ENCODE measurements at places on chromosomes 6 and 20.

GRCh38 chr6:108565091-108565766 lies 4.5 kb downstream of the FOXO3 start:
- DNase-seq: peak; percentile 52

GRCh38 chr6:153170511-153170910 lies 39.4 kb upstream of the RGS17 start:
- no peak for DNase-seq

- DNase-seq: no peak
Measured at GRCh38 chr6:134230087-134230700, 87.7 kb downstream of the SGK1 start.

DNA sequence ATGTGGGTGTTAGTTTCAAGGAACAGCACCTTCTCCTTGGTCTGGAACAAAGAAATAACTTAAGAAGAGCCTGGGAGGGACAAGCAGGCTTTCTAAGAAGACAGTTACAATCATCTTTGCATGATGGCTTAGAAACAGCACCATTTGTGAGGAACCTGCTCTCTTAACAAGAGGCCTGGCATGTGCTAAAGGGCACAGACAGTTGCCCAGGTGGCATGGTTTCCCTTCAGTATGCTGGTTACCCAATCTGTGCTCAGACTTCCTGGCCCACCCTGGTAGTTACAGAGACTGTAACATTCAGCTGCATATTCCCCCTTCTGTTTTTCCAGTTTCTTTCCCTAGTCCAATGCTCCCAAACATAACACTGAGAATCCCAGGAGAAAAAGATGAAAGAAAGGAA lies 84.0 kb downstream of the CHD6 start:
- no peak for DNase-seq

DNA sequence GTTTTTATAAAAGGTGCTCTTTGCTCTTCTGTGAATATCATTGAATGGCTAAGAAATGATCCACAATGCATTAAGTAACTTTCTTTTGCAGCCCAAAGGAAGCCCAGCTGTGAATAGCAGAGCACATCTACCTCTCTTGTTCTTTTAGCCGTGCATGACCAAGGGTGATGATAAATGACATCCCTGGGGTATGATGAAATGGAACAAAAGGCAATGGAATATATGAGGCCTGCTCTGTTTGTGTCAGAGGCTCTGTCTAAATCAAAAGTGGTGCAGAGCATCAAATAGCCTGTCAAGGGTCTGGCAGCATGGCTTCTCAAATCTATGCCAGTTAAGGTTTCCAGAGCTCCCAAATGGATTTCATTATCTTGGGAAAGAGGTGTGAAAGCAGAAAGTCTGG lies 362.6 kb upstream of the RNF217 start:
- no peak for DNase-seq

DNA sequence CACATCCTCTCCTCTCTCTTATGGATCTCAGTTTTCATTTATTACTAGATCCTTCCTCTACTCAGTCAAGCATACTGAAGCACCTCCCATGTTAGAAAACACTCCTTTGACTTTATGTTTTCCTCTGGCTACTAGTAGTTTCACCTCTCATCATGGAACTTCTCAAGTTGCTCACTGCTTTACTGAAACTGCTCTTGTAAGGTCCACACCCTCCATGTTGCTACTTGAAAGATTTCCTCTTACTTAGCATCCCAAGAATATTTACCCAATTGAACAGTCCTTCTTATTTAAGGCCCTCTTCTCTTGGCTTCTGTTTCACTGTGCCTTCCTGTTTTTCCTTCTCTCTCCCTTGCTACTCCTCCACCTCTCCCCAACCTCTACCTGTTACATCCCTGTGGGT lies 230.3 kb downstream of the TBC1D7 start:
- no peak for DNase-seq

- DNase-seq: no peak
Measured at GRCh38 chr20:54067606-54068174, 2.7 kb downstream of the BCAS1 start.

GRCh38 chr20:34435589-34435988 lies 72.5 kb downstream of the ITCH start:
- no peak for DNase-seq

GRCh38 chr6:162123797-162124196 lies 603.8 kb downstream of the PRKN start:
- DNase-seq: no peak

GRCh38 chr6:21846541-21847451 lies 253.2 kb downstream of the SOX4 start:
- peak; percentile 4 for DNase-seq

- DNase-seq: no peak
Measured at GRCh38 chr6:24534329-24534728, 39.6 kb downstream of the ALDH5A1 start.

- DNase-seq: no peak
Measured at GRCh38 chr6:77017537-77017936, 445.8 kb downstream of the HTR1B start.

DNA sequence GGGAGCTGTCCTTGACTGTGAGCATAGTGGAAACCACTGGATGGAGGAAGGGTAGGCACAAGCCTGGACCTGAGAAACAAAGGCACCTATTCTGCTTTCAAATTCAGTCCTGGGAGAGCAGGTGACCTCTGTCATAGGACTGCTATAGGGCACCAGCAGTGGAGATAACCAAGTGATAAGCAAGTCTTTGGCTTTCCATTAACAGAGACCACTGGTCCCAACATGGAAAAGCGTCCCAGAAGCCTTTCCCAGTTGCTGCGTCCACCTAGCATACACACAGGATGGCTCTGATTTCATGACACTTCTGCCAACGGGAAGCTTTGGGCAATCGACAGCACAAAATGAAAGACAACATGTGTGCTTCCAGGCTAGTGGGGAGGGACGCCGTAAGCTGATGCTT lies 8.9 kb downstream of the SLC22A3 start:
- DNase-seq: no peak
